Hindlimb muscle (tissue), 1 donor: ENCODE measurements at places on chromosomes 11 and 22. TPM values are rescaled to one million over a fixed set of nuclear protein-coding genes. Genes with fewer than 3 reads are reported as not detected.

DNA sequence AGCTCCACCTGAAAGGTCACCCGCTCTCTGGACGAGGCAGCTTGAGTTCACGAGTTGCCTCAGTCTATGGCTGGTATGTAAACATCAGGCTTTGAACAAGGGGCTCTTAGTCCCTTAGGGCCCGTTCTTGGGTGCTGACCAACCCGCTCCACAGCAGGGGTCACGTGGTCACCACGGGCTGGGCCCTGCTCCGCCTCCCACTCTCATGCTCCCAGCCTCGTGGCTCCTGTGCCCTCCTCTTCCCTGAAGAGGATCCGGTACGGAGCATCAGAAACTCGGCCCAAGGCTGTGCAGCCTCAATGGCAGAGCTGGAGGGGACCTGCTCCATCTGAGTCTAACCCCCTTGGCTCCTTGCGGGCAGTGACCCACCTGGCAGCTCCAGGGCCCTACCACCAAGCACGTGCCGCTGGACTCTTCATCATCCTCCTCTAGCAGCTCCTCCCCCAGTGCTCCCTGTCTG, 54.2 kb upstream of the TTLL12 start:
- no peak for DNase-seq

OR1S2 gene
- polyA plus RNA-seq, result not detected

GRCh38 chr11:112759418-112759817, 201.8 kb upstream of the NCAM1 start:
- DNase-seq, result no peak

TSPAN4 gene
- 55.0 TPM for polyA plus RNA-seq

GGTLC2 gene
- not detected for polyA plus RNA-seq

PTPRCAP gene
- polyA plus RNA-seq, result 0.67 TPM

GRCh38 chr11:92440701-92441442, 216.3 kb downstream of the FAT3 start:
- no peak for DNase-seq

DNA sequence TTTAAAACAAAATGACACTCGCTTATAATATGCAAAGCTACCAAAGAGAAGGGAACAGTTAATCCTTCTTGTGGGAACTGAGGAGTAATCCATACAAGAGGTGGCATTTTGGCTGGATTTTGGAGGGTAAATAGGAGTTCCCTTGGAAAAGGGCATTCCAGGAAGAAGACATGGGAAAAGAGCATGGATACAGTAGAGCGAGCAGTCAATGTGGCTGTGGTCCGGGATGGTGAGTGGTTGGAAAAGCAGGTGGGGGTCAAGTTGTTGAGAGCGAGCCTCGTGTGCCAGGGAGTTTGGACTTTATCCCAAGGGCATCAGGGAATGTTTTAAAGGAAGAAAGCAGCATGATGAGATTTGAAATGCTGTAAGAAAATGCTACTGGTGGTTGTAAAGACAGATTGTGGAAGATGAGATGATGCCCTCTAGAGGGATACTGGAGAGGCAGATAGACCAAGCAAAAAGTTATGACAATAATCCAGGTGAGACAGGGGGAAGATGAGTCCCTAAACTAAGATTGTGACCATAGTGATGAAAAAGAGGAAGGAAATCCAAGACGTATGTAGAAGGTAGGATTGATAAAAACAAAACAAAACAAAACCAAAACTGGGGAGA, 3.8 kb upstream of the MMP7 start:
- no peak for DNase-seq

DNA sequence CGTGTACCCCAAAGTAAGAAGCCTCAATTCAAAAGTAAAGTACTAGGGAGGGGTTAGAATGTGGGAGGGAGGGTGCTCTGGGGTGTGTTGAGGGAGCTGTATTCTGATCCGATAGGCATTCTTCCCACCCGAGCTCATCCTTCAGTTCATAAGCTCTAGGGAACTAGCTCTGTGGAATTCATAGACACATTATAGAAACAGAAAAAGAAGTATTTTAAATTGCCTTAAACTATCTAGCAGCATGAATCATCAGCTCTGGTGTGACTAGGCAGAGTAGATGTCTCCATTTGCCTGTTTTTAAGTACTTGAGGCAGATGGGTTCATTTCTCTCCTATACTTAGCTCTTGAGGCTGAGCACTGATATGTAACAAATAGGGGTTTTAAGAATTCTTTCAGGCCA, 7.3 kb upstream of the SGSM3 start:
- DNase-seq, result no peak

FAM227A gene
- 0.77 TPM for polyA plus RNA-seq

DNA sequence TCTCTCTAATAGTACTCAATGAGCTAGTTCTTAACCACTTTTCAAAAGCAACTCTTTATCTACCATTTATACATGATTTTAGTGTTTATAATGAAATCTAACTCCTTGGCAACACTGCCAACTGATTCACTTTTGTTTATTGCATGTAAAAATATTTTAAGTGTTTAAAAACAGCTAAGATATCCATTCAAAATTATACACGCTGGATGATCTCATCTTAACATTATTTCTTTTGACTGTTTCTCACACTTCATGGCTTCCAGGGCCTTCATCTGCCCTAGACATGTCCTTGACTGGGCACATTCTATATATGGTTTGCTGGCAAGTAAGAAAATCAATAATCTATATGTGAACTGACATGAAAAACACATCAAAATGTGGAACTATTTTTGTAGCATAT, 414.6 kb upstream of the LUZP2 start:
- no peak for DNase-seq

ZFTA gene
- polyA plus RNA-seq, result 35.1 TPM
